ENCODE measurements at places on chromosomes 3 and 15.
A peak's percentile ranks its signal among the peaks of the same experiment; 100 is the strongest.

- DNase-seq: no peak
Observed at GRCh38 chr3:32592696-32593353, 22.2 kb upstream of the DYNC1LI1 start.

- DNase-seq: no peak
Observed at GRCh38 chr3:101142160-101142559, 148.9 kb upstream of the ABI3BP start.

GRCh38 chr15:22979238-22980188 lies 655 bp downstream of the CYFIP1 start:
- no peak for DNase-seq

GRCh38 chr3:135440233-135440632 lies 525.3 kb upstream of the PPP2R3A start:
- no peak for DNase-seq

DNA sequence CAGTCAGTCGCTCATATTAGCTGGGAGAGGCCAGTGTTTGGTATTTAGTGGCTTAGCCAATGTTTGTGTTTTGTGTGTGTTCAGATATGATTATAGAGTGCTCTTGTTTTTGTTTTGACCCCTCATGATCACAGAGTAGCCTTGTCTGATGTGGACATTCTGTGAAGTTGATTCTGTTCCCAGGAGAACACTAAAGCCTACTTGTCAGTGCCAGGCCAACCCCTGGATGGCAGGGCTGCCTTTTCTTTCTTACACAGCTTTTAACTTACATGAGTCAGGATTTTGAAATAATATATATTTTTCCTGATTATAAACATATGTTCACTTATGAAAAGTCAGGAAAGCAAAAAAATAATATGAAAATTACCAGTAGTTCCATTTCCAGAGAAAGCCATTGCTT lies 11.9 kb downstream of the CFAP161 start:
- DNase-seq: no peak

DNA sequence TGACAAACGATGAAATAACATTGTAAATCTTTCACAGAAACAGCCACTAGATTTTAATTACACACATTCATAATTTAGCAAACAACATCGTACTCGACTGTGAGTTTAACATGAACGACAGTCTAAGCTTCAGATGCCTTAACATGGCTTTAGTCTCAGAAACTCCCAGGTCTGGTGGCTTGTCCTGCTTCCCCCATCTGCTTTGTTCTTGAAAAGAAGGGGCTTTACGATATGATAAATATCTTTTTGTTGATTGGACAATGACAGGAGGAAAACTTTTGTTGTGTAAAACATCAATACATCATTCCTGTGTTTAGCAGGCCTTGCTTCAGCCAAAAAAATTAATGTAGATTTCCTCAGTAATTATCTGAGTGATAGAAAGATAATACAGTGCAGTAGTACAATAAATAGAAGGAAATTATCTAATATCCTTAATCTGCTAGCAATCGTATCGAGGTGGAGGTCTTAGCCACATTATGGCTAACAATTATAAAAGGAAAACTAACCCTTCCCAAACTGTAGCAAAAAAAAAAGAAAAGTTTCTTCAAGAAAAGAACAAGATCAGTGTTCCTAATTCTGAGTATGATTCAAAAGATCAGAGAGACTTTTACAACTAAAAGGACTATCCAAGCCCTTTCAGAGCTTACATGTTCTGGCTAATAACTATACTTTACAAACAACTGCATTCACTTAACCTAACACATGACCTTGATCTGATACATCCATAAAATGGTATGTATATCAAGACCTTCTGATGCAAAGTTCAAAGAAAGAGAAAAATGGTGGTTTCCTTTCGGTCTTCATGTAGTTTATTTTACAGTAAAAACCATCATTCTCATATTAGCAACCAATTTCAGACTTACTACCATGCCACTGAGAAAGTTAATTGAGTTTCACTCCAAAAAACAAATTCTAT lies 535.7 kb downstream of the FOXP1 start:
- DNase-seq: no peak

GRCh38 chr3:194961571-194961970 lies 275.9 kb downstream of the FAM43A start:
- DNase-seq: no peak

DNA sequence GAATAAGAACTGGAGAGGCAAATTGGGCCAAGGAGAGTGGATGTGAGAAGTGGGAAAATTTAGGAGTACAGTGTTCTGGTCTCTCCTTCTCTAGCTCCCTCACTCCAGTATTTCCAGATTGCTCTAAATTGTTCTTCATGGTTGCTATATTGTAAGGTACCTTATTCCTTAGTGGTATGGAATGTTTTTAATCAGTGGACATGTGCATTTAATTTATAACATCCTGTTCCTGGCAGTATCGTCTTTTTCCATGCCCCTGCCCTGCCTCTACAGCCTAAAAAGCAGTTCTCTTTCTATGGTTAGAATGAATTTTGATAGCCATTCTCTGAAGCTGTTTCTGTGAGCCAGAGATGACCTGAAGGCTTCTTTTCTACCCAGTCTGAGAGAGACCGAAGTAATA lies 180.5 kb downstream of the TCF12 start:
- no peak for DNase-seq

GRCh38 chr3:188646592-188646991 lies 492.6 kb downstream of the LPP start:
- DNase-seq: peak; percentile 23

DNA sequence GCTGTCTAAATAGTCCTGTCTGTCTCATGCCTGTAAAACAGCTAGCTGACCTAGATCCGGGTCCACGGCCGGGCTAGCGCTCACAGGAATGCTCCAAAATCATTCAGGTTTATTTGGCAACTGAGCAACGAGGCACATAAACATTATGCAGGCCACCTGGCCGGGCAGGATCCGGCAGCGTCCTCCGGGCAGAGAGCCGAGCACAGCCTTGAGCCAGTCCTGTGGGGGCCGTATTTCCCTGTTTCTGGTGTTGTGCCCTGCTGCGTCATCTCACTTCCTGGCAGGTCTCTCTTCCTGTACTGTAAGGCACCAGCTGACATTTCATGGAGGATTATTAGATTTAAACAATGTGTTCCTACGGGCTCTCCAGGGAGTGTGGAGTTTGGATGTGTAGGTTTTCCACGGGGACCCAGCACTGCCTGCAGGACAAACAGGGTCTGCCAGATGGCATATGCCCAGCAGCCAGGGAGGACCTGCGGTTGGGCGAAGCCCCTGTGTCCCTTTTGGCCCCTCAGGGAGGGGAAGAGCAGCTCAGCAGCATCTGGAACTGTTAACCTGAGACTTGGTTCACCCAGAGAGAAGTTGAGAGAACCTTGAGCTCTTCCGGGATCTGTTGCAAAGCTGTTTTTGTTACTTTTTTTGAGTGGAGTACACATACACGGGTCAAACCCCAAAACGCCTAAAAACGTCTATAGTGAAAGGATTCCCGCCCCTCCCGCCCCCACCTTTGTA lies 16.6 kb upstream of the LRRK1 start:
- peak; percentile 71 for DNase-seq

- DNase-seq: no peak
Observed at GRCh38 chr3:146732325-146732724, 127.2 kb upstream of the PLSCR5 start.

DNA sequence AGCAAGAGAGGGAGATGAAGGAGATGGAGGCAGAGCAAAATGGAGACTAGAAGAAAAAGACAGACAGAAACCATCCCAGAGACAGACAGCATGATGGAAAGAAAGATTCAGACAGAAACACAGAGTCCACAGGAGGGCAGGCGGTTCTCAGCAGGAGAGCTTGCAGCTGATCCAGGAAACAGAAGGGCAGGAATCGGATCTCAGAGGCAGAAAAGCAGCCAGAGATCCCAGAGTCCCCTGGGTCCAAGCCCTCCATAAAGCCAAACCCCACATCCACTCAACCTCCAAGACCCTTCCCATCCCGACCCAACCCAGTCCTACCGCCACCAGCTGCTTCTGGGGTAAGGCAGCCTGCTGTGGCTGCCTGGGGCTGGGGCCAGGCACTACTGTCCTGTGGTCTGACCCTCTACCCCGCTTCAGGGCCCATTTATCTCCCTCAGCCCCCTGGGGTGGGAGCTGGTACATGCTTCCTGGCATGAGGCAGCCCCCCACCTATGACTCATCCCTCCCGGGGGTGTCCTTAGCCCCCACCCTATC lies at the start of gene UCN2:
Gene UCN2 (minus strand): TSS at position 400 of the 537 bp plus-strand sequence. CDS start 657 bp downstream, outside the sequence.
- DNase-seq: no peak

GRCh38 chr3:78148986-78149717 lies 1109.3 kb downstream of the ROBO2 start:
- DNase-seq: no peak

GRCh38 chr3:126311338-126311978 lies 45.8 kb downstream of the KLF15 start:
- no peak for DNase-seq

DNA sequence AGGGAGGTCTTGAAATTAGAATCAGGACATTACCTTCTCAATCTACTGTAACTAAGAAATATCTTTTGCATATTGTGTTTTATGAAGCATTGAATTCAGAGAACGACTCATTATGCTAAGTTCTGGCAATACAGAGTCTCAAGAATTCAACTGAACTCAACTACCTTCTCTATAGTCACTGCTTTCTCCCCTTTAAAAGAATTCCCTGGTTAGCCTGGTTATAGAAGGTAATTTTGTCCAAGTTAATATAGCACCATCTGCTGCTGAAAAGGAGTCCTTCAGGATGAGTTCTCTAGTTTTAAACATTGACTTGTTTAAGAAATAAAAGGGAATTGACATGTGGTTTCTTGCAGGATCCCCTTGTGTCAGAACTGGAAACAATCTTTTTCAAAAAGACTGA lies 60.2 kb downstream of the IL16 start:
- DNase-seq: peak; percentile 73

DNA sequence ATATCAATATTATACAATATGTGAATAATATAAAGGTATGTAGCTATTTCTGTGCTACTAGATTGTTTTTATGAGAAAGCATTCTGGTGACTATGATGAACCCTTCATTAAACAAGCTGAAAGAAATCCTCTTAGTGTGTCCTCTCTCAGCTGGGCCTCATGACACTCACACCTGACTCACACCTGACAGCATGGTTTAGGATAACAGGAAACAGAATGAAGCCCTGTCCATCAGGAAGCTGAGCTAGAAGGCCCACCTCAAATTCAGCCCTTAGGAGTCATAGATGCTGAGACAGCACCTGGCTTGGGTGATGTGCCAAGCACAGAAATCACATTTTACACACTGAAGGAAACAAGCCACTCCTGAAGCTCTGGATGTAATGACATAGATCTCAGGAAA lies 30.8 kb downstream of the CHCHD4 start:
- DNase-seq: no peak

DNA sequence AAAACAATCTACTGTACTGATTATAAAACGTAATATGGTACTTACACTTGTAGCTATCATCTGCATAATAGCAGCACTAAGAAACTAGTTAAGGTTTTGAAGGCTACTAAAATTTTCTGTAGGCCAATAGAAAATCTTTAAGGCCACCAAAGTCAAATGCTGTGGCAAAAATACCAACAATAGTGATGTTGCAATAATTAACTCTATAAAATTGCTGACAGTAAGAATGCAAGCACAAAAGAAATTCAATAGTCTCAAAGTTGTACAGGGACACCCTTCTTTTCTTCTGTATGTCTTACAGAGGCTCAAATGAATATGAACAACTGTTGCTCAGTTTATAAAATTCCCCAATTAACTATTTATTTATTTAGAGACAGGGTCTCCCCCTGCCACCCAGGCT lies 62.0 kb downstream of the TMCC1 start:
- no peak for DNase-seq

DNA sequence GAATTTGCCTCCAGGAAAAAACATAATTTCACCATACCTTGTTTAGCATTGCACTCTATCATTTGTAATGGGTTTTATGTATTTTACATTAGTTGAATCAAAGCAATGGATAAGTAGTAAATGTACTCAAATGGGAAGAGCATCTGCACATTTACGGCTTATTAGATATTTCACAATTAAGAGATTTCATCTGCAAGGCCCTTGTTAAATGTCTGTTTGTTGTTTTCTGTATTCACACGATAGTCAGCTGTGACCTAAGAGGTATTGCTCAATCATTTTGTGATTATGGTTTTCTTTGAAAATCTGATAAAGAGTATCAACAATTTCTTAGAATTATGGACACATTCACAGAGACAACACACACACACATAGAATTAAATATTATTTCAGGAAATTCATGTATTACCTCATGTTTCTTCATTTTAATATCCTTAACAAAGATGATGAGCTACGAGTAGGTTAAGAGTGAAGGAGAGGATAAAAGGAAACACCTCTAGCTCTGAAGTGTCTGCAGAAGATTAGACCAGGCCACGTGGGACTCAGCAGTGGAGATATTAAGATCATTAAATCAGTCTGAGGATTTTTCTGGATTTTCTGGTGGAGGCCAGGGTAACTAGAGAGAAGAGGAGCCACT lies 121.9 kb upstream of the POU1F1 start:
- DNase-seq: no peak

DNA sequence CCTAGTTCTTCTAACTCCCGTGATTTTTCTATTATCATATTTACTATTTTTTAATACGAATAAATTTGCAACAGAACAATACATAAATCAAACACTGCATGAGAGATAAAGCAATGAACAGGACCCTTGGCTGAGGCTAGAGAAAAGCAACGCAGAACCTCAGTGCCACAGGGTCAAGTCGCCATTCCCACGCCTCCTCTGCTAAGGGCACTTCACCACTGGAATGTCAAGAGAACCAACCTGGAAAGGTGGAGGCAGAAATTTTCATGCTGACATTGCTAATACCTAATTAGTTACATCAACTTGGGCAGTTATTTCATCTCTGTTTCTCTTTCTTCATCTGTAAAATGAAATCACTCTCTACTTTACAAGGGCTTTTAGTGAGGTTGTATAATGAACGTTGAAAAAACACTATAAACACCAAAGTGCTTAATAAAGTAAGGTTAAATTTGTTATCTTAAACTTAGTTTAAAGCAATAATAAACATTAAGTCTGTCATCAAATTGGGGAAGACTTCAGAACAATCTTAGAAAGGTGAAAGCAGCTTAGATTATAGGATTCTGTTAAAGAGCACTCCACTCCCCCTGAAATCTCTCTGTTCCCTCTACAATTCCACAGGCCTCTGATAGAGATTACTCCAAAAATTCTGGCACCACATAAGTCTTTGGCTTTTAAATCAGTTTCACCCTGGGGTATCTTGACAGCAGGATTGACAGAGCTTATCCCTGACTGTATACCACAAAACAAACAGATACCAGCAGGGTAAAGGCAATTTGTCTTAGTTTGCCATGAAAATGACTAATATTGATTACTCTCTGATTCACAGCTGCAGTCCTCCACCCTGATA lies 41.9 kb downstream of the PLCH1 start:
- no peak for DNase-seq
